ENCODE measurements at places on chromosomes 11 and 22.

DNA sequence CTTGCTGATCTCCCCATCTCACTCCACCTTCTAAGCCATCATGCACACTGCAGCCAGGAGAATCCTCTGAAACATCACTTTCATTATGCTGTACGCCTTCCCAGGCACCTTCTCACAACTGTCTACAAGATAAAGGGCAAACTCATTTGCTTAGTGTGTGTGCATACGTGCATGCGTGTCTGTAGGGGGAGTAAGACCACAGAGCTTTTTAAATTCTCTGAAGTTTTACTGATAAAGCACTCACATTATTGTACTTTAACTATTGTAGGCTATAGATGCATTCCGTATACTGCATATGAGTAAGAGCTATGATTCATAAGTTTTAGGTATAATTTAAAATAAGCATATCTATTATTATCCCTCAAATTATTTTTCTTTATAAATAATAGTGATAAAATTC is 15.3 kb upstream of the ANKK1 start:
- no peak for DNase-seq

DNA sequence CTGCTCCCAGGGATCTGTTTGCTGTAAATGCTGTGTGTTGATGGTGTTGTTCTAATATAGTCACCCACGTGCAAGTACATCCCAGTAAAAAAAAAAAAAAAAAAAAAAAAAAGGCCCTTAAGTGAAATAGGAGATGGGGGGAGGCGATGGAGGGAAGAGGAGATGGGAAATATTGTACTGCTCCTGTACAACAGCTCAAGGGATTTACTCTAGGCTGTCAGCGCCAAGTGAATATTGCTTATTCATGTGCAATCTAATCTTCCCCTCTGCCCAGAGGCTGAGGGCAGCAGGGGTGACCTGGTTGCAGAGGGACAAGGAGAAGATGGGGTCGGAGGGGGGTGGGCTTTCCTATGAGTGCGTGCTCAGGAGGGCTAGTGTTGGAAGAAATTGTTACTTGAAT is 206.2 kb upstream of the CADM1 start:
- no peak for DNase-seq

GRCh38 chr22:46041642-46042041 is 64.7 kb upstream of the WNT7B start:
- no peak for DNase-seq

- DNase-seq = no peak
These were observed 663 bp upstream of the LARGE2 start for GRCh38 chr11:45921561-45922424.

- no peak for DNase-seq
These were observed 60.0 kb upstream of the MYEOV start for GRCh38 chr11:69233744-69234570.

DNA sequence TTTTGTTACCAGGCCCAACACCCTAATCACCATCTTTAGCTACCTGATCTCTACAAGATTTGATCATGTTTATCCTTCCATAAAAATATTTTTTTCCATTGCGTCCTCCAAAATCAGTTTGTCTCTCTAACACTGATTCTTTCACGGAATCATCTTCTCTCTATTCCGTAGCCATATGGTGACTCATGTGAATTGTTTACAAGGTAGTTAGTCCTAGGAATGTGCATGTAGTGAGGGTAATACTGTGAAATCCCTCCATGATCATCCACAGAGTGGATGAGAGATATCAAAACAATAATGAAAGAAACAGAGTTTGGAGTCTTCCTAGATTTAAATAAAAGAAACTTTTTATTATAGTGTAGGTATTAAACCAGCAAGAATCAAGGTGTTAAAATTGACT is 230.2 kb downstream of the METTL15 start:
- DNase-seq = no peak

GRCh38 chr11:85672105-85672902 is 7.4 kb upstream of the CREBZF start:
- DNase-seq = no peak

- peak; percentile 38 for DNase-seq
These were observed 22.0 kb downstream of the RSPH14 start for GRCh38 chr22:23119494-23120414.

DNA sequence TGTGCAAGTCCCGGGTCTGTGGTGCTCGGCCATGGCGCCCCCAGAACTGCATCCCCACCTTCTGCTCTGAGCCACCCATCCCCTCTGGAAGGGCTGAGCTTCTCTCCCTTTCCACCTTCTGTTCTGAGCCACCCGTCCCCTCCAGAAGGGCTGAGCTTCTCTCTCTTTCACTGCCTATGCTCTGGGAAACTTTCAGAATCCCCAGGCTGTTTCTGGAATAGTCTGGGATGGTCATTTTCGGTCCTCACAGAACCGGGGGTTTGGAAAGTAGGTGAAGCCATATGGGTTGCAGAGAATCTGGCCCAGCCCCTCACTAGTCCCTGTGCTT is 3.4 kb upstream of the BID start:
- DNase-seq = no peak

DNA sequence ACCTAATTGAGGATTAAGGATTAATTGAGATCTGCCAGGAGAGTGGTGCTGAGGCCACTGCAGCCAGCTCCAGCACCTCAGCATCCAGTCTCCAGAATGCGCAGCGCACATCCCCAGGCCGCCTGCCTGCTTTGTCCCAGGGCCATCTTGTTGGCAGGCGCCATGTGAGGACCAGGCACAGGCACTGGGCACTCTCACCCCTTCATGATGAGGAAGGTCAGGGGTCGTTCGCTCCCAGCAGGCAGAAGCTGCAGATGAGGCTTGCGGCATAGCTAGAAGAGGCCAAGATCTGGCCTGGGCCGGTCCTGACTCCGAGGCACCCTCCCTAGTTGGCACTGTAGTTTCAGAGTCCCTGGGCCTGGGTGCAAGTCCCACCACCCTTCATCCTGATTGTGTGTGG is 6.4 kb downstream of the CABP2 start:
- no peak for DNase-seq

DNA sequence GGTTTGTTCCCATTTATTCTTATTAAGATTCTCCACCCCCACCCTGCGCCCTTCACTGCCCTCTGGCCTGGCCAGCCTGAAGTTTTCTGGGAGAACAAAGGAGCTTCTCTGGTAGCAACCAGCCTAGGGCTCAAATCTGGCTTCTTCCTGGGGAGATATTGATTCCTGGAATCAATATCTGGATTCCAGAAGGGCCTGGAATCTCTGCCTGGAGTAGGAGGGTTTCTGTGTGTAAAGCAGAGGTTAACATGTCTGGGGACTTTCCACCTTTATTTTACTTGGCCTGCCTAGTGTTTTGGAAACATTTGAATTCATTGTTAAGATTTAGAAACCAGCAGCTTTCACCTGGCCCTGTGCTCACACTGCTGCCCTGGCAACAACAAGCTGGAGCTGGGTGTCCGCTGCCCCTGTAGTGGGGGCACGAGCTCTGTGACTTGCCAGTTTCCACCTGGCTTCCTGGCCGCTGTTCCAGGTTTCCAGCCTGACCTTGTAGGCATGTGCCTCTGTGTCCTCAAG is 5.5 kb downstream of the C11orf91 start:
- no peak for DNase-seq

DNA sequence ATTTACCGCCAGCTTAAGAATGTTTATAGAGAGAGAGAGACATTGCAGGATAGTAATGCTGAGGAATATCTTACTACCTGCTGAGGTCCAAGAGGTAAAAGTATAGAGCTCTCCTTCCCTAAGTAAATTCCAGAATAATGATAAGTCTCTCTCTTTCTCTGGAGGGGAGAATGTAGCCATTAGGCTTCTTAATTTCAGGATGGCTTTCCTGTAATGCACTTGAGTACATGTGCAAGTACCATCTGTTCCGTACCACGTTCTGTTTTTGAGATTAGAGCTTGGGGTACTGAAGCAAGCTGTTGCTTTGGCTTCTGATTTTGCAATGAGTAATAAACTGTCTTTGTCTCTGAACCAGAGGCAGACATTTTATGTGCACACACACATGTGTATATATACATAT is 1314.0 kb downstream of the JRKL start:
- DNase-seq = no peak

GRCh38 chr11:111733016-111733415 is 33.2 kb downstream of the PPP2R1B start:
- DNase-seq = no peak

GRCh38 chr11:133835593-133836548 is 9.4 kb downstream of the SPATA19 start:
- no peak for DNase-seq

DNA sequence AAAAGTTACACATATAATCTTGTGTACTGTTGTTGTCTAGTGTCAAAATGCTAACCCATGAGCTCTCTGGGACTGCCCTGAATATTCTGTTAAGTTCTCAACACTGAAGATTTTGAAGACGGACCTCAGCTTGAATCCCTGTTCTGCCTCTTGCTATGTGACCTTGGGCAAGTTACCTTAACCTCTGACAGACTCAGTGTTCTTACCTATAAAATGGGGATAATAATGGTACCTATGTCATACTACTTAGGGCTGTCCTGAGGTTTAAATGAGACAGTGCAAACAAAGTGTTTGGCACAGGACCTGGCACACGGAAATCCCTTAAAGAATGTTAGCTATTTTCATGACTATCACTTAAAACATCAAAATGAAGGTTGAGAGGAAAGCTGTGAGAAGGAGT is 11.3 kb downstream of the TMEM218 start:
- DNase-seq = no peak

DNA sequence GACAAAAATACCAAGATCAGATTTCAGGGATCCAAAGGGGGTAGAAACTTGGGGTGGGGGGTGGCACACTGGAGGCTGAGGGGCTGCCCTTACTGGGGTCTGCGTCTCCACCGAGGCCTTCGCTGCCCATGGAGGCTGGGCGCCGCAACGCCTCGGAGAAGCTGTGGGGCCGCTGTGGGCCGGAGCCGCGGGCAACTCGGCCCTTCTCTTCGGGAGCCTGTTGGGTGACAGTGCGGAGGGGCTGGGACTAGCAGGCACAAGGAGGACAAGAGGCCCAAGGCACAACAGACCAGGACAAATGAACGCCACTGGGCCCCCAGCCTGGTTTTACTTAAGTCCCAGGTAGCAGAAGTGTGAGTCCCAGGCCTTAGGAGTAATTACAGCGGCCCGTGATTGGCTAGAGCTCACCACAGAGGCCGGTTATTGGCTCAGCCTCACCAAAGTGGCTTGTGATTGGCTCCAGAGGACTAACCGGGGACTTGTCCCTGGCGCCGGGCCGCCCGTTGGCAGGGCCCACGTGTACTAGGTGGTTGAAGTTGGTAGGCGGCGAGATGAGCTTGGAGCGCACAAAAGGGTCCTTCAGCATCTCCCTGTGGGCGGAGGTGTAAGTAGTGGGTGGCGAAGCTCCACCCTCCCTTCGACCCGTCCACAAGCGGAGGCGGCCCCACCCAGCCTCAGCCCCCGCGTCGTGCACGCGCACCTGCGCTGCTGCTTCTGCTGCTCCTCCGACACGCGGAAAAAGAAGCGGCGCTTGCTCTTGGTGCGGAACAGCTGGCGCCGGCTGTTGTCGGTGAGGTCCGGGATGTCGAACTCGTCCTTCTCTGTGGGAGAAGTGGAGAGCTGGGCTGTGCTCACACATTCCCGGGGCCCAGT is 16.5 kb upstream of the MEN1 start:
- DNase-seq = no peak

- DNase-seq = no peak
These were observed 15.4 kb upstream of the CASTOR1 start for GRCh38 chr22:30304495-30305244.

DNA sequence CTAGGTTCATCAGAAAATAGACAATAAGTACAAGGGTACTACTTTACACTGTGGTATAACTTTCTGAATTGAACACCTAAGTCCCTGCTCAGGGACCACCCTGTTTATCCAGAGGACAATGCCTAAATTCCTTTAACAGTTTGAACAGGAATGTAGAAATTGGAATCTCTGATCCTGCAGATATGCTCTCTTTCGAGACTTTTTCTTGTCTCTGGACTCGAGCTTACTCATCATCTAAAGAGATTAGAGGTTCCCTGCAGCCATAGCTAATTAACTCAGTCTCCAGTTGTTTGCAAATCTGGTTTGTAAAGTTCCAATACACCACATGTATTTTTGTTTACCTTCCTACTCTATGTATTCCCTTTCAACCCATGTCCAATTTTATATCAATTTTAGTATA is 1.0 kb downstream of the HOATZ start:
- no peak for DNase-seq

DNA sequence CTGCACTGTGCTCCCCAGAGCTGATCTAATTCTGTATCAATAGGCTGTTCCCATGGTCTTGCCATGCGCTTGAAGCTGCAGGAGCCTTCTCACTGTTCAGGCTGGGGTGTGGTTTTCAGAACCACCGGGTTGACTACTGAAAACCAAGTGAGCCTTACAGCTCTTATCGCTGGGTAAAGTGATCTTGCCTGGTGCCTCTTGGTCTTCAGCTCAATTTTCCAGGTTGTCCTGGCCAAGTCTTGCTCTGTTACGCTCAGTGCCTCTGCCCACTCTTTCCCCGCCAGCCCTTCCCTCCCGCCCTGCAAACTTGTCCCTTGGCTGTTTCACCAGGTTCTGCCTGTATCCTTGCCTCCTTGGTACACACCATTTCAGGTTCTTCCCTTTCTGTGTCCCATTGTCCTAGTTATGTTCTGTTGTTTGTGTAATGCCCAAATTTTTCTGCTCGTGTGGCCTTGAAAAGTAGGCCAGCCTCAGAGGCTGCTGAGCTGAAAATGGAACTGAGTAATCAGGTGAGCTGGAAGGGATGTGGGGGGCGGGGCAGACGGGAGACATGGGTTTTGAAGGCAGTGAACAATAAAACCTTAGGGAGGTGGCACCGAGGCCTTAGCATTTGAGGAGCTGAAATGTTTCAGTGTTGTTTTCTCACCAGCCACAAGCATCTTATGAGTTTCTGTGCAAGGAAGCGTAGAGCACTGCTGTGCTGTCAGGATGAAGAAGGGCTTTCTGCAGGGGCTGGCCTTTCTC is 11.2 kb downstream of the PEX26 start:
- no peak for DNase-seq

- no peak for DNase-seq
These were observed 13.9 kb downstream of the ZNF74 start for GRCh38 chr22:20407829-20408228.

GRCh38 chr22:37563153-37564081 is 3.1 kb downstream of the CDC42EP1 start:
- no peak for DNase-seq

GRCh38 chr11:76293189-76293631 is 86.9 kb upstream of the WNT11 start:
- peak; percentile 23 for DNase-seq

DNA sequence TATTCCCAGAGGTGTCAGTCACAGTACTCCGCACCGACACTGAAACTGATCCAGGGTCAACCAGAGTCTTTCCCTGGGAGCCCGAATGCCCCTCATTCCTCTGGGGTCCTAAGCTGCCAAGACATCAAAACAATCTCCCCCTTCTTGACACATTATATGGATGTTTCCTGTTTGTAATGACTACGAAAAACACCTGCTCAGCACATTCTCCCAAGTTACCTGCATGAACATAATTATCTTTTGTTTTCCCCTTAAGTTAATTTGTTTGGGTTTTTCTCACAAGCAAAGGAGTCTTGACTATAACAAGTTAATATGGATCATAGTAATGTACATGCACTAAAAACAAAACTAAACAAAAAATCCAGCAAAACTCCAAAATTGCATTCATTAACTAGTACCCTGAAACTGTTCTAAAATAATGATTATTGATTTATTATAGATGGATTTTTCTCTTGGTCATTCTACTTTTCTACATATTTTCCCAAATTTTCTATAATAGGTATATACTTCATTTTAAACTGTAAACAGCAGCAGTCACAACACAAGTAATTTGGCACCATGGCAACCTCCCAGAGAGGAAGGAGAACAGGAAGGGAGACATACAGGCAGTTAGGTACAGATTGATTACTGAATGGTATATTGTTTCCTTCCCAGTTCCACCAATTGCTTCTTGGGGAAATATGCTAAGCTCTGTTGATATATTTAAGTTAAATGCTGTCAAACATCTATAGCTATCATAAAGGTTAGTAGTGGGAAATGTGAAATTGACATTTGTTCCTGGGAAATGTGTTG is 631.5 kb downstream of the METTL15 start:
- DNase-seq = no peak
